ENCODE measurements at places on chromosomes 13 and 19. TPM values are rescaled to one million over a fixed set of nuclear protein-coding genes. Genes with fewer than 3 reads are reported as not detected.

SIX5 gene
- 31.1 TPM for total RNA-seq

ZNF625 gene
- total RNA-seq: 5.7 TPM

- DNase-seq: no peak
Measured at GRCh38 chr13:20716951-20717350, 13.5 kb downstream of the IL17D start.

GRCh38 chr13:107835339-107836018 lies 379.9 kb downstream of the LIG4 start:
- DNase-seq: peak; percentile 99

GRCh38 chr13:39855236-39855635 lies 199.8 kb downstream of the COG6 start:
- DNase-seq: no peak

DNA sequence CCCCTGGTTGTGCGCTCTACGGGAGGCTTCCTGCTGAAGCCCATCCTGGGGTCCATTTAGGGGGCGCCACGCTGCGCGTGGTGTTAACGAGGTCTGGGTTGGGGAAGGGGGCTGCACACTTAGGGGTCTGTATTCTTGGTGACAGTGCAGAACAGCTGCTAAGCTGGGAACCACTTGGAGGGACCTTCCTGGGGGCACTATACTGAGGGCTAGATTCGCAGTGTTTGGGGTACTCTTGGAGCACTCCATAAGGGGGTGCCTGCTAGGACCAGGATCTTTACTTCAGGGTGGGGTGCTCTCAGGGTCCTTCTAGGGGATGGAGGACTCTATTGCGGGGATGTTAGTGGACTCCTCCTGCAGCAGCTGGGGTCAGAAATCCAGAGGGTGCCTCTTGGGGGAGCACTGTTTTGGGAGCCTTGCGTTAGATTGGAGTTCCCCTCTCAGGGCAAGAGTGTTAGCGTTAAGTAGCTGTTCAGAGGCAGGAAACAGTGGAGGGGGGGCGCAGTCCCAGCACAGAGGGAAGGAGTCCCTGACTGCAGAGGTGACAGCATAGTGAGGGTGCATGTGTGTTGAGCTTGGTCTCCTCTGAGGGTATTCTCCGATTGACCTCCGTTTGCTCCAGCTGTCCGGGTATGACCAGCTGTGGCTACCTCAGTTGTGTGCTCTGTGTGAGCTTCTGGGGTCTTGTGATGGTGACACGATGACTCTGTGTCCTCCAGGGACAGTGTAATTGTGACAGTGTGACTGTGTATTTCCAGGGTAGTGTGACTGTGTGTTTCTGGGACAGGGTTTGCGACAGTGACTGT lies 1.1 kb downstream of the PDE4A start:
- no peak for DNase-seq

DNA sequence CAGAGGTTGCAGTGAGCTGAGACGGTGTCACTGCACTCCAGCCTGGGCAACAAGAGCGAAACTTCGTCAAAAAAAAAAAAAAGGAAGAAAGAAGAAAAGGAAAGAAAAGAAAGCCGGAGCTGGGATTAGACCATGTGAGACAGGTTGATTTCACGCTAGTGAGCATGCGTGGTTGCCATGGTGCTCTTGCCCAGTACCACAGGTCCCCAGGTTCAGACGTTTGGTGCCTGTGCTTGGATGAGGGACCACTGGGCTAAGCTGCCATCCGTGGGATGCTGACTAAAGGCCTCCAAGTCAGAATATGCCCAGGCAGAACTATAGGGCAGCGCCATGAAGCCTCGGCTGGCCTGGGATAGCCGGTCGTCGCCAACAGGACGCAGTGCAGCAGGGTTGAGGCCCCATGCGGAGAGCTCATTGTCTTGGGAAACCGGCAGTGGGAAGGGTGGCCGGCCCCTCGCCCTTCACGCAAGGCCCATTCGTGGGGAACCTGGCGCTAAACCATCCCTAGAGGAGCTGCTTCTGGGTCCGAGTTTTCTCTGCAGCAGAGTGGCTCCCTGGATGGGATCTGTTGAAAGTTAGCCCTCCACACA lies 7.2 kb upstream of the TEX101 start:
- no peak for DNase-seq

GRCh38 chr13:32723987-32724386 lies 137.7 kb downstream of the PDS5B start:
- DNase-seq: no peak

DNA sequence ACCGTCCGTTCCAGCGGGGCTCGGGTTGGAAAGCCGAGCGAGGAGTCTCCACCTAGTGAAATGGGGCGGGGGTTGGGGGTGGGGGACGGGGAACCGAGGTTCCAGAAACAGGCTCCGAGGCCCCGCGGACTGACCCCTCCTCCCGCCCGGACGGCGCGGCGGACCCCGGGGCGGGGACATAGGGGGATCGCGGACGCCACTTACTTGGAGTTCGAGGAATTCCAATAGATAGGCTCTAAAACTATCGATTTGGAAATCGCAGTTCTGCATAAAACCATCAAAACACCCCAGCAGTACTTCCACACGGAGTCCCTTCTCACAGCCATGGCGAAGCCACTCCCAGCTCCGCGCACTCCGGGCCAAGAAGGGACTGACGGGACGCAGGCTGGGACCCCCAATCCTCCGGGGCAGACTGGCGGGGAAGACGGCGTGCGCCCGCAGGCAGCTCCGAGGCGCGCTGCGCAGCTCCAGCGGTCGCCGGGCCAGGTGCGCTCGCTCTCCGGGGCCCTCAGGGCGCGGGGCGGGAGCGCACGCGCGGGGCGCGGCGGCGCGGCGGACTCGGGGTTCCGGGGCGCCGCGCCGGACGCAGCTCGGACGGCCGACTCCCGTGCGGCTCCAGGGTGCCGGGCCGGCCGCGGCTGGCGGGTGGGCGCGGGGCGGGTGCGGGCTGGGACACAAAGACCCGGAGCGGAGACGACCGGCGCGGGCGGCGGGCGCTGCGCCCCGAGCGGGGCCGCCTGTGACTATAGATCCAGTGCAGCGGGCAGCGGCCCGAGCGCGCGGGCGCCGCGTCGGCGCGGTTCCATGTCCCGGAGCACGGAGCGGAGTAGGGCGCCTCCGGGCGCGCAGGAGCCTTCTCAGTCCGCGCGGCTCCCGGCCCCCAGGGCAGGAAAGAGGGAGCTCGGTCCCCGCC lies 567 bp downstream of the EFNB2 start:
- no peak for DNase-seq
